ENCODE measurements at places on chromosomes 5 and 9.

GRCh38 chr5:132265336-132266030 is 8.0 kb downstream of the PDLIM4 start:
- peak; percentile 77 for DNase-seq

DNA sequence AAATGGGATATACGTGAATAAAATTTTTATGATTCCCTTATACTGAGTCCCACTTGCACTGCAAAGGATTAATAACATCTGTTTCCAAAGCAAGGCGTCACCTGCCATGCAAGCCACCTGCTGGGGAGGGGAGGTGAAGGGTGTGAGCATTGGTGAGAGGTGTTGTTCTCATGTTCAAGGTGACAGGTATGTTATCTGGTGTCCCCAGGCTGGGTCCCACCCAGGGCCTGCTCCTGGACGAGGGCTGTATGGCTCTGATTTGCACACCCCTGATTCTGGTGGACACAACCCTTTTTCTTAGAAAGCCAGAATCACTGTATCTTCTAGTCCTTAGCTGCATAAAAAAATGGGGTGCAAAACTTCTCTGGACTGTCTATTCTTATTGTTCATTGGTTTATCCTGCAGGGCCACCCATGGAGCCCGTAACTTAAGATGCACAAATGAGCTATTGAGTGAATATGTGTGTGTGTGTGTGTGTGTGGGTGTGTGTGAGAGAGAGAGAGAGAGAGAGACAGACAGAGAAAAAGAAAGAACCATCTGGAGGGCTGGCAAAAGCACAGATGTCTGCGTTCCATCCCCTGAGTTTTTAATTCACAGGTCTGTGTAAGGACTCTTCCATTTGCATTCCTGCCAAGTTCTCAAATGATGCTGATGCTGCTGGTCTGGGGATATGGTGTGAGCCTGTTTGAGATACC is 53.7 kb downstream of the SYK start:
- no peak for DNase-seq

DNA sequence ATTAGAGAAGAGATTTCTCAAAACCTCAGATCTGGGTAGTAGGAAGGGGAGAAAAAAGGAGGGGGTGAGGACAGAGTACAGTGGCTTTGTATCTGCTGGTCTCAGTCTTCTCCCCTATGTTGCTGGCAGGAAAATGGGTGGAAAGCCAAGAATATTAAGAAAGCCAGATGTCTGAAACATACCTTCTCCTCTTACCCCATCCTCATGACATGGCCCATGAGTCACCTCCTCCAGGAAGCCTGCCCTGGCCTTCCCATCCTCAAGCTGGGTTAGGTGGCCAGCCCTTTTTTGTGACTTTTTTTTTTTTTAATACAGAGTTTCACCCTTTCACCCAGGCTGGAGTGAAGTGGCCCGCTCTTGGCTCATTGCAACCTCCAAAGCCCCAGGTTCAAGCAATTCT is 61.8 kb downstream of the ABCA1 start:
- no peak for DNase-seq

- DNase-seq = no peak
Observed at GRCh38 chr9:13717322-13718054, 438.0 kb upstream of the MPDZ start.

DNA sequence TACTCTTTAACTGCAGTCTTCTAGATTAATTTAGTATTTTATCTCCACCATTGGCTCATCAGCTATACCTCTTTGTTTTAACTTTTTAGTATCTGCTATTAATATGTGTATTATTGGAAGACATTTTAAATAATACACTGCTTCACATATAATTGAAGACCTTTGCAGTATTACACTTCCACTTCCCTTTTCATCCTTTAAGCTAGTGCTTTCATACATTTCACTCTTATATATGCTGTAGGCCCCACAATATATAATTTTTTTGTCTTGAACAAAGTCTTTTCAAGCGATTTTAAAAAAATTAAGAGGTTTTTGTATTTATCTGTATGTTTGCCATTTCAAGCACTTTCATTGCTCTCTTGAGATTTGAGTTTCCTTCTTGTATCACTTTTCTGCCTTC is 8.6 kb upstream of the LPCAT1 start:
- no peak for DNase-seq

DNA sequence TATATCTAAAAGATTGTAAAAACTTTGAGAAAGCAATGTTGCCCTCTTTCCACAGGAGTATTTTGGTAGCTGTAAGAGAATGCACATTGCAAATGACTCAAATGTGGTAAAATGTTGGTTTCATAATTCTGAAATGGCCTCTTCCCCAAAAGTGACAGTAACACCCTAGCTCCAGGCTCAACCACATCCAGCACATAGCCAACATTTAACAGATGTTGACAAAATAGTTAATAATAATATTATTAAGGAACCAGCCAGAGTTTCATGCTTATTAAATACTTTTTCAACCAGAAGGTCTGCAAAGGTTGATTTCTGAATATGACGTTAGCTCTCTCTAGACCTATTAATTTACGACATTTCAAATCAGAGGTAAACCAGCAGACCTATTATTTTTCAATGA is 1.3 kb downstream of the ANXA1 start:
- no peak for DNase-seq

DNA sequence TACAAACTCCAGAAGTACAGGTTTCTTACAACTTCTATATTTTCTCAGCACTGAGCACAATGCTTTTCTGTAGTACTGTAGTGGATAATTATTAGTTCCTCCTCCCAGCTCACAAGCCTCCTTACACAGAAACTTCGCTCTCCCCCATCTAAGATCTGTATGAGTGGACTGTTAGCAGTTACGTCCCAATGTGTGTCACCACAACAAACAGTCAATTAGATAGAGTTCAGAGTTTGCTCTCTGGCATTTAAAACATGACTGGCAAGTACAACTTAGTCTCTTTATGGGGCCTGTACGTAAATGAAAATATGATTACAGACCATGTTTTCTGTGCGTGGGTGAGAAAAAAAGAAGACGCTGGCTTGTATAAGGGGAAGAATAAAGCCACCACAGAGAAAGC is 631.4 kb upstream of the DMAC1 start:
- DNase-seq = no peak

GRCh38 chr9:3436629-3437420 is 89.0 kb downstream of the RFX3 start:
- DNase-seq = no peak

DNA sequence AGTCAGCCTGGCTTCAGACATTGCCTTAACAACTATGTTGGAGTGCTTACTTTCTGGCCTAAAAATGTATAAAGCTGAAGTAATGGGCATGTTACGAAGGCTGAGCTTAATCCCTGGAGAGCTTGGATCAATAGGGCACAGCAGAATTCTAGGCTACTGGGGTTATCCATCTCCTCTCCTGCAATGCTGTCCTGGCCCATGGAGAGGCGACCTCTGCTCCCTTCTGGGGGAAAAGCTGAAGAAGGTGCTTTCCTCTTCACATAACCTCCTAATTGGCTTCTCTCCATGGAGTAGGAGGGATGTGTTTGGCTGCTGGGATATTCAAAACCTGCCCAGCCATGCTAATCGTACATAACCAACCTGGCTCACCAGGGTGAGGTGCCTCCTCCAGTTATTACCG is 403.5 kb downstream of the DMRT2 start:
- no peak for DNase-seq

All from Calu3 (cell line).